ENCODE measurements at places on chromosomes 16 and 17.

- DNase-seq, result no peak
Measured at GRCh38 chr17:32625971-32626370, 139.2 kb downstream of the CDK5R1 start.

DNA sequence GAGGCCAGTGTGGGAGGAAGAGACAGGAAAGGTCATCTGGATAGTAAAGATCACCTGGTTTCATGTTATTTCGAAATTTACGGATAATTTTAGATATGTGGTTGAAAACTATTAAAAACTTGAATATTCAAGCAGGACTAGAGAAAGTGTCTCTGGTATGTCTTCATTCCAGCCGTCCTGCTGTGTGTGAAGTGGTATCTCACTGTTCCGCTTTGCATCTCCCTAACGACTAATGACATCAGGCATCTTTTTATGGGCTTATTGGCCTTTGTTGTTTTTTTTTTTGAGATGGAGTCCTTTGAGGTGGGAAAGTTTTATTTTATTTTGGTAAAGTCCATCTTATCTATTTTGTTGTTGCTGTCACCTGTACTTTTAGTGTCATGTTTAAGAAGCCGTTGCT is 214.4 kb upstream of the CHMP6 start:
- DNase-seq, result no peak

- DNase-seq, result no peak
Measured at GRCh38 chr17:9818760-9819159, 3.1 kb downstream of the GSG1L2 start.

DNA sequence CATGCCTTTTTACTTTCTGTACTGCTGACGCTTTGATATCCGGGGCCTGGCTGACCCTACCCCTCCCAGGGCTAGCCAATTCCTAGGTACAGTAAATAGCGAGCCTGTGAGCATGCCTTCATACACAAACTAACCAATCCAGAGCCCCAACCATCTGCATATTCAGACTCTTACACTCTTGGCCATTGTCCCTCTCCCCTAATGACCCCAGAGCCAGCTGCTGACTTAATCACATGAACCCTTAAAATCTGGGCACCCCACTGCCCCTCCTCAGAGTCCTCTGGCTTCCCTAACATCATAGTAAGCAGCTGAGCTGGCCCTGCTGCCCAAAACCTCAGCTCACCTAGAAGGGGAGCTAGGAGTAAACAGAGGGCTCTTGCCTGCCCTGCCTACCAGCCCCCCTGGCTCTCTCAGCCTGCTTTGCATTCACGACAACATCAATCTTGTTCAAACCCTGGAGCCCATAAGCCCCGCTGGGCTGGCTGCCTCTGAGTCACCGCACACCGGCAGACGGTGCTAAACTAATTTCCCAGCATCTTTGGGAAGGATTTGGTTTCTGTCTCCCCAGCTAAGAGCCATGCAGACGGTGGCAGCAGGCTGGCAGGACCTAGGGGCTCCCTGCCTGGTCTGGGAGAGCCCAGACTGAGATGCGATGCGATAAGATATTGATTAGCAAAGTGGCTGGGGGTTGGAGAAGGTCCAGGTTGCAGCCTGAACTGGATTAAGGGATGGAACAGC is 63.2 kb downstream of the CLEC19A start:
- no peak for DNase-seq

GRCh38 chr16:88069397-88070168 is 118.3 kb downstream of the BANP start:
- no peak for DNase-seq

GRCh38 chr17:45380046-45380765 is 52.5 kb downstream of the ARHGAP27 start:
- DNase-seq, result no peak

DNA sequence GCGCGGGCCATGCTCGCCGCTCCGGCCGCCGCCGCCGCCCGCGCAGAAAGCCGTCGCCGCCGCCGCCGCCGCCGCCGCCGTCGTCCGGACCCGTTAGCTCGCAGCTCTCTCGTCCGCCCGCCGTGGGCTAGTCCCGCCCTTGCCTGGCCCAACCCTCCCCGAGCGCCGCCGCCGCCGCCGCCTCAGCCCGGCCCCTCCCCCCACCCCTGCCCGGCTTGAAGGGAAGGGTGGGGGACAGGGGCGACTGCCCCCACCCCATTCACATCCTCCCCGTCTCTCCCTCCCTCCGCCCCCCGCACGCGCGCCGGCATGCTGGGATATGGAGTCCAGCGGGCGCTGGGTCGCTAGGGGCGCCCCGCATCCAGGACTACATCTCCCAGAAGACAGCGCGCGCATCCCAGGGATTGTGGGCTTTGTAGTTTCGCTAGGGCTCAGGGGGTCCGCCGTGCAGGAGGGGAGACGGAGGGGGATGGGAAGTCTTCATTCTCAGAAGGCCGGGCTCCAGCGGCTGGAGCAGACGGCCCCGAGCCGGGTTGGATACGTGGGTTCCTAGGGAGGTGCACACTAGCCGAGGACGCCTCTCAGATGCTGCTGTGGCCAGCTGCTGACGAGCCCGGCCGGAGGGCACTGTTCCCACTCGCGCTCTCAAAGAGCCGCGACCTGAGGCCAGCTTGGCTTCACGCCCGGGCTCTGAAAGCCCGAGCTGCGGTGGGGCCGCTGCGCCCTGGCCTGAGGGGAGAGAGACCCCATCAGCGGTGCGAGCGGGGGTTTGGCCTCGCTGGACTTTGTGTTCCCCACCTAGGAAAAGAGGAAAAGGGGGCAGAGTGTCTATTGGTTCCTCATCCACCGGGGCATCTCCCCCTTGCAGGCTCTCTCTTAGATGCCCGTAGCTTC is at the start of gene ST3GAL2:
TSS of gene ST3GAL2 (minus strand) at position 132 of the 894 bp plus-strand sequence. CDS start 40,570 bp downstream, outside the sequence.
- DNase-seq, result peak; percentile 93
